Right renal pelvis (tissue), 4 donors: ENCODE measurements at places on chromosomes 1 and 21. TPM values are rescaled to one million over a fixed set of nuclear protein-coding genes. Genes with fewer than 3 reads are reported as not detected.
A peak's percentile ranks its signal among the peaks of the same experiment; 100 is the strongest.

DNA sequence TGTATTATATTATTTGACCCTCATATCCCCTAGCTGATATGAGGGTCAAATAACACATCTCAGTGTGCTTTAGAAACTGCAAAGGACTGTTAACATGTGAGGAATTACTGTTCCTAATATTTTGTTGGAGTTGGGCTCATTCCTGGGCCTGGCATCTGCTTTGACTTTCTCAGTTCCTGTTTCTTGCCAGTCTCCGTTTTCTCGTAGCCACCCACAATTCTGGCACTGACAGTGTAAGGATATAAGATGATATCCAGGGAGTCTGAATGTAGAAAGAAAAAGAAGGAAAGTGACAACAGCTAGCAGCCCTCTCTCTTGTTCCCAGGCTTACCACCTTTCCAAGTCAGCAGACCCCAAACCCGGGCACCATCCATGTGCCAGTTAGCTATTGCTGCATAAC, 54.4 kb upstream of the SCMH1 start:
- no peak for DNase-seq

DNA sequence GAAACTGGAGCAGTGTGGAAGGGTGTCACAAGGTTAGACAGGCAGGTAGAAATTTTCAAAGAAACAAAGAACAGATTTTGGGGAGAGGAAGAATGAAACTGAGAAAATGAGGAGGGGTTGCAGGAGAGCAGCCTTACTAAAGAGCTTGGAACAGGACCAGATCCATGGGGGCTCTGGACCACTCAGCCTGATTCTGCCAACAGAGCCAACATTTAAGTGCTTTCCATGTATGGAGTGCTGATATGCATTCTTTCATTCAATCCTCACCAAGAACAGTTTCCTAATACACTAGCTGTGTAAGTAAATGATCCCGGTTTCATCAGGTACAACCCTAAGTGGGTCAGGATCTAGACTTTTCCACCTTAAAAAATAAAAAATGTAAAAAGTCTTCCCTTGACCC, 16.2 kb downstream of the LPGAT1 start:
- no peak for DNase-seq

DNA sequence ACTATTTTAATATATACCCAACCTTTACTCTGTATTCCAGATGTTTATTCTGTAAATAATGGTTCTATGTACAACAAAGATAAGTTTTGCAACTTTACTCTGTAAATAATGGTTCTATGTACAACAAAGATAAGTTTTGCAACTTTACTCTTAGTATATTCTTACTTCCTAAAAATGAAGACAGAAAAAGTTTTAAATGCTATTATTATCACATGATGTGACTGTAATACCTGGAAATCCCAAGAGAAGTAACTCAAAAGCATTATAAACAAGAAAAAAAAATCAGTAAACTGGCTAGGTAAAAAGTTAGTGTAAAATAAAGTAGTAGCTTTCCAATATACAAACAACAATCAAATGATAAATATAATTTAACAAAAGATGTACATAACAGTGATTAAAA, 18.5 kb upstream of the EXO1 start:
- no peak for DNase-seq

DNA sequence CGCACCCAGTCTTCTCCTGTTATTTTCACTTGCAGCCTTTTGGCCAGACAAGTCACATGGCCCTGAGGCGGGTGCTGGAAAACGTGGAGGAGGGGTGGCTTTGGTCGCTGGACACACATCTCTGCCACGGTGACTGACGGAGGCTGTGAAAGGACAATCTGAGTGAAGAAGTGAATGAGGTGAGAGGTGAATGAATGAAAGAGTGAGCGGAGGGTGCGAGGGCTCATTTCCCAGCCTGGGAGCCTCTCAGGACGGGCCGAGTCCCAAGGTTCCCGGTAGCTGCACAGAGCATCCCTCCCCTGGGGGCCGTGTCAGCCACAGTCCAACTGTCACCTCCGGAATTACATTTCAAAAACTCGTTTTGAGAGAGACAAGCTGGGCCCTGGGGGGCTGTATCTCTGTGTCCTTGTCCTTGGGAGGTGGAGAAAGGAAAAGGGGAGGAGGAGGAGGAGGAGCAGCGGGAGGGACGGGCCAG, 89.6 kb downstream of the UBIAD1 start:
- no peak for DNase-seq

Gene NUP210L
- polyA plus RNA-seq = 0.04 TPM

- DNase-seq = no peak
Measured at GRCh38 chr1:89198491-89199072, at the start of gene GBP4. TSS of gene GBP4 (minus strand) at chr1:89198942. CDS start at chr1:89198834, 108 bp downstream.

DNA sequence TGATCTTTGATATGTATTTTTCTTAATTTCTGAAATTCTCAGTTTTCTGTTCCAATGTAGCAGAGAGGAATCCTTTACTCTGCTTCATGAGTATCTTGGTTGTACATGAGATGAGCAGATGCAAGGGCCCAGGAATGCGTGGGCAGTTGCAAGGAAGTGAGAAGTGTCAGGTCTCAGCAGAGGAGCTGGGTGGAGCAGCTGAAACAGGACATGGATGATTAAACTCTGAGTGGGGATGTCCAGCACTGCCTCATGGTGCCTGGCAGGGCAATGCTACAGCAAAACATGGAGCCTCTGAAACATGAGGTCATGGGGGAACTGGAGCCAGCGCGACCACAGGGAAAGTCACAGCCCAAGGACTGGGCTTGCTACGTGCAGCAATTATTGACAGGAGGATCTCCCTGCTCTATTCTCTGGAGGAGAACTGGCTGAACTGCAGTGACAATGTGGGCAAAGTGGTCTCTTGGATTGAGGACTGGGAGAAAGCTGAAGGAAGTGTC, 48.4 kb downstream of the COLGALT2 start:
- DNase-seq = peak; percentile 45

GRCh38 chr21:42309753-42310213, 5.4 kb downstream of the TFF3 start:
- peak; percentile 35 for DNase-seq

GRCh38 chr21:36602735-36603134, 96.2 kb upstream of the SIM2 start:
- DNase-seq = no peak

Gene TDRD5
- polyA plus RNA-seq = 4.5 TPM

DNA sequence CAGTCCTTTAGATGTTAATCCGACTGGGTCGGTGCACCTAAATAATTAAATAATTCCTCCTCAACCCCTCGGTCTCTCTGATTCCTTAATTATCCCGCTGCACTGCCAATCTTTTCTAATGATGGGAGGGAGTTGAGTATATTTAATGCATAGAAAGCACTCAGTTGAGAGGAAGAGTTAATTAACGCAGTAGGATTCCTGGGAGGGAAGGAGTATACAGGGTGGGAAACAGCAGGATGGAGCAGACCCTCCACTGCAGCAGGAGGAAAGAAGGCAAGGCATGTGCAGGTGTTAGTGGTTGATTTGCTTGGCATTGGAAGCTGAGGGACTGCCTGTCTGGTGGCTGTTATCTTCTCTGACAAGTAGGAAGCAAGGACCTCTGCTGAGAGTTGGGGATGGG, 9.9 kb upstream of the REN start:
- DNase-seq = no peak

- no peak for DNase-seq
Measured at GRCh38 chr1:41486053-41486370, 1.5 kb upstream of the EDN2 start.

DNA sequence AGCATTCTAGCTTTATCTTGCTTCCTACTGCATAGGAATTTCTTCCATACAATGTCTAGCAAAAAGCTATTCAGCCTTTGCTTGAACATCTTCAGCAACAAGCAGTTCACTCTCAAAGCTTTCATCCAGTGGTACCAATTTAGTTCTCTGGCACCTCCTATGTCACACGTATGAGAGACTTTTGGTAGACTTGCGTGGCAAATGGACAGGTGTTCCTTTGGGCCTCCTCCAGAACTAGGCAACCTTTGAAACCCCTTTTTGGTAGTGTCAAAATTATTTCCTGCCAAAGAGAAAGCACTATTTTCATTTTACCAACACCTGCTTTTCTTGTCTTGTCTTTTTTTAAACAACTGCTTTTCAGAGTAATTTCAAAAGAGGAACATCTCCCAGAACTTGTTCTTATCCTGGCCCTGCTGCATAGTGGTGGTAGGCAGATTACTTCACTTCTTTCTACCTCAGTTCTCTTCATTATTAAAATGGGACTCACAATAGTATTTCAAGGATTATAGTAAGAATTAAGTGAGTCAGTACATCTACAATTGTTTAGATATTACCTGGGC, 122.4 kb downstream of the MAST2 start:
- DNase-seq = no peak

Gene PIK3C2B
- 15.4 TPM for polyA plus RNA-seq

GRCh38 chr1:195761104-195761503, 847.1 kb downstream of the KCNT2 start:
- no peak for DNase-seq

- DNase-seq = no peak
Measured at GRCh38 chr1:113660088-113660487, 99.2 kb downstream of the PHTF1 start.

GRCh38 chr1:59499943-59500569, 203.2 kb downstream of the FGGY start:
- DNase-seq = no peak

DNA sequence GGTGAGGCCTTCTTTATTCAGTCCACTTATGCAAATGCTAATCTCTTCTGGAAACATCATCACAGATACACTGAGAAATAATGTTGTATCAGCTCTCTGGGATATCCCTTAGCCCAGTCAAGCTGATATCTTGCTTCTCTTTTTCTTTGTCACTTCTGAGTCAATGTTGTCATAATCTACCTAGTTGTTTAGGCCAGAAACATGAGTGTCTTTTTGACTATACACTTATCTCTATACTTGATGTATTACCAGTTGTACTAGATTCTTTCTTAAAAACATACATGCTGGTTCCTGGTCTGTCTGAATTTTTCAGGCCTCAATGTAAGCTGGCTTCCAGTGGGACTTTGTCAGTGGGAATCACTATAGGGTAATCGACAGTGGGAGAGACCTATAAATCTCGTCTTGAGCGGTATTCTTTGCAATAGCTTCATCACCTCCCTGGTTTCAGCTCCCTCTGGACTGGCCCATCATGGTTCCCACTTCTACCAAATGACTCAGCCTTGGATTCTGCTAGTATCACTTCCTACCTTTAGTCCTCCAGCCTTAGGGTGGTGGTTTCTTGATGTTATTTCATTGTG, 135.2 kb upstream of the CYYR1 start:
- no peak for DNase-seq

- no peak for DNase-seq
Measured at GRCh38 chr1:109089242-109090015, 1.1 kb upstream of the TMEM167B start.

Gene DPH2
- 24.0 TPM for polyA plus RNA-seq

DNA sequence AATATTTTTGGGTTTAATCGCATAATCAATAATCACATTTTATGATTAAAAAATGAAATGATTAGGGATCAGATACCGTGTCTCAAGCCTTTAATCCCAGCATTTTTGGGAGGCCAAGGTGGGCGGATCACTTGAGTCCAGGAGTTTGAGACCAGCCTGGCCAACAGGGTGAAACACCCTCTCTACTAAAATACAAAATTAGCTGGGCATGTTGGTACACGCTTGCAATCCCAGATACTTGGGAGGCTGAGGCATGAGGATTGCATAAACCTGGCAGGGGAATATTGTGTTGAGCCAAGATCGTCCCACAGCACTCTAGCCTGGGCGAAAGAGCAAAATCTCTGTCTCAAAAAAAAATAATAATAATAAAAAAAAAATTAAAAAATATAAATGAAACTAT, 1581.4 kb downstream of the KCNT2 start:
- DNase-seq = no peak

Gene EDN2
- polyA plus RNA-seq = 2.4 TPM

Gene RNU1-2
- not detected for polyA plus RNA-seq

DNA sequence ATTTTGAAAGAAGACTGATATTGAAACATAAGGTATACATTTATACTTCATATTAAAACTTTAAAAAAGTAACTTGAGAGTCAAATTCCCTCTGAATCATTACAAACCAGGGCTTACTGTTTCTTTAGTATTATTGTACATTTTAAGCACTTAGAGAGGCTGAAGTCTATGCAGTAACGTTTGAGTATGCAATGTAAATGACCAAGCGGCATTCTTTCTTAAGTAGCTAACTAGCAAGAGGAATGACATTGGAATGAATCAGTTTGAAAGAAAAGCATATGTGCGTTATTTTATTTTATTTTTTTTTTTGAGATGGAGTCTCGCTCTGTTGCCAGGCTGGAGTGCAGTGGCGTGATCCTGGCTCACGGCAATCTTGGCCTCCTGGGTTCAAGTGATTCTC, 24.3 kb downstream of the WNT2B start:
- DNase-seq = no peak

Gene PCP4L1
- polyA plus RNA-seq = 1.0 TPM
